Chondrocyte (in vitro differentiated cells): ENCODE measurements at places on chromosomes 13 and 19. TPM values are rescaled to one million over a fixed set of nuclear protein-coding genes. Genes with fewer than 3 reads are reported as not detected.

- no peak for DNase-seq
Observed at GRCh38 chr19:45305421-45305820, 17.3 kb downstream of the CKM start.

GRCh38 chr13:35695448-35695770 lies 218.9 kb upstream of the MAB21L1 start:
- no peak for DNase-seq

DNA sequence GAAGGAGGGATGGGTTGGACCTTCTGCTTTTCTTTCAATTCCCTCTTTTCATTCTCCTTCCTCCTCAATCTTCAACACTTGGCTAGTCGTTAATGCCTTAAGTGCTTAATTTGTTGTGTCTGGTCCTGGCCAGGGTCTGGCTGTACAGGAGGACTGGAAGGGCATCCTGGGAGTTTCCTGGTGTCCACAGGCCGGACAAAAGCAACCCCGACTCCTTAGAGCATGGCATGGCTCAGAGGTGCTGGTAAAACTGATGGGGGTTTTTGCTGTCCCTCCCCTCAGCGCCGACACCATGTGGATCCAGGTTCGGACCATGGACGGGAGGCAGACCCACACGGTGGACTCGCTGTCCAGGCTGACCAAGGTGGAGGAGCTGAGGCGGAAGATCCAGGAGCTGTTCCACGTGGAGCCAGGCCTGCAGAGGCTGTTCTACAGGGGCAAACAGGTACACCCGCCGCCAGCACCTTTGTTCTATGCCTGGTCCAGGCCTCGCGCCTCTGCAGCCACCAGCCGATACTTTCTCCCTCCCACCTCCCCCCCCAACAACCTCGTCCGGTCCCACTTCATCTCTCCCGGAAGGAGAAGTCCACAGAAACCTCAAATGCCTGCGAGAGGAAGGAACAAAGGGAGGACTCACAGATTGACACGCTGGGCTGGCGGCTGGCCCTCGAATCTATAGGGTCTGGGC lies 1.4 kb downstream of the UHRF1 start:
- DNase-seq = no peak

GRCh38 chr13:102586615-102587014 lies 10.2 kb upstream of the TPP2 start:
- no peak for DNase-seq

DNA sequence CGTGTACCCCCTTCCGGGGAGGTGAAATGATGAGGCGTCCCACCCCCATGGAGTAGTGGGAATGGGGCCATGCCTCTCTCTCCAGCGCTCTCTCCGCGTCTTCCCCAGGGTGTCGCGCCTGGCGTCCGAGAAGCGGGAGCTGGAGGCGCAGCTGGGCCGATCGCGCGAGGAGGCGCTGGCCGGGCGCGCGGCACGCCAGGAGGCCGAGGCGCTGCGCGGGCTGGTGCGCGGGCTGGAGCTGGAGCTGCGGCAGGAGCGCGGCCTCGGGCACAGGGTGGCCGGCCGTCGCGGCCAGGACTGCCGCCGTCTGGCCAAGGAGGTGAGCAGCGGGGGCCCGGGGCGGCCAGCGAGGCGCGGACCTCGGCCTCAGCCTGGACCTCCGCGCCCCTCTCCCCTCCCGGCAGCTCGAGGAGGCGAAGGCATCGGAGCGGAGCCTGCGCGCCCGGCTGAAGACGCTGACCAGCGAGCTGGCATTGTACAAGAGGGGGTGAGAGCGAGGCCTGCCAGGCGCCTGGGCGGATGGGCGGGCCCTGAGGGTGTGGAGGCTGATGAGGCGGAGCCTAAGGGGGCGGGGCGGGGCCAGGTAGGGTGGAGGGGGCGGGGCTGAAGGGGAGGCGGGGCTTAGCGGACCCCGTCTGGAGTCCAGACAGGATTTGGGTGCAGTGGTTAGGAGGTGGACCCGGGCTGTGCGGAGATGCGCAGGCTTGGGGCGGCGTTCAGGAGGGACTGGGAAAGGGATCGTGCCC lies 7.7 kb downstream of the PGLYRP1 start:
- DNase-seq = no peak

Gene LGI4
- total RNA-seq = 0.46 to 2.2 TPM (median 1.3 TPM) in 3 replicates

Gene ADGRE1
- not detected in 3 replicates for total RNA-seq
